ENCODE measurements at places on chromosomes 4 and X. TPM values are rescaled to one million over a fixed set of nuclear protein-coding genes. Genes with fewer than 3 reads are reported as not detected.

Gene CLGN
- total RNA-seq: 1.4 TPM

GRCh38 chr4:125689805-125690204, 375.1 kb downstream of the FAT4 start:
- H3K27me3 ChIP-seq: no peaks in the 10 kb centered on the region
- no peaks in the 10 kb centered on the region for H3K4me1 ChIP-seq
- no peaks in the 10 kb centered on the region for H3K36me3 ChIP-seq
- no peak overlapping the region for H3K4me3 ChIP-seq
- no peak for DNase-seq
- no peak overlapping the region for H3K27ac ChIP-seq

- no peaks in the 10 kb centered on the region for H3K27me3 ChIP-seq
- H3K36me3 ChIP-seq: no peaks in the 10 kb centered on the region
- H3K4me3 ChIP-seq: no peak overlapping the region
- H3K27ac ChIP-seq: no peak overlapping the region
- DNase-seq: no peak
Observed at GRCh38 chrX:108198420-108198819, 106.8 kb downstream of the ATG4A start.

GRCh38 chr4:188986271-188986689, 847.0 kb downstream of the TRIML1 start:
- H3K4me1 ChIP-seq: no peaks in the 10 kb centered on the region
- H3K27me3 ChIP-seq: no peaks in the 10 kb centered on the region
- H3K27ac ChIP-seq: no peak overlapping the region
- no peak for DNase-seq
- no peaks in the 10 kb centered on the region for H3K36me3 ChIP-seq

- no peak overlapping the region for H3K4me3 ChIP-seq
- no peak overlapping the region for H3K27ac ChIP-seq
- DNase-seq: no peak
- H3K27me3 ChIP-seq: no peaks in the 10 kb centered on the region
- H3K4me1 ChIP-seq: no peaks in the 10 kb centered on the region
Observed at GRCh38 chr4:54802336-54802735, 144.6 kb downstream of the KIT start.

Data from HCT116 (cell line).